ENCODE measurements at places on chromosomes 6 and 20.

DNA sequence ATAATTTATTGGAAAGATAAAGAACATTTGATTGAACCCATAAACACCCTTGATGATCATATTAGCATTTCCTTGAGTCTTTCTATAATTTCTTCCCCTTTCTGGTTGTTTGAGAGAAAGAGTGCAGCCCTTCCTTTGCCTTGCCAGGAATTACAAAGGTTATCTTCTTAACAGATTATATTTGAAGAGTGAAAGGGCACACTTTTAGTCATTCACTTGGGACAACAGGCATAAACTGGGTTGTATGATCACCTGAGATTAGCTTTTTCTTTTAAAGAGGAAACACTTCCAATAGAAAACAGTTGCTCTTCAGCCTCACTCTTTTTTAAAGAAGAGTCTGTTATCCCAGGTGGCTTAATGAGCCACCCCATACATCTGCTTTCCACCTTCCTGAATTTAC lies 295.2 kb downstream of the PHF3 start:
- no peak for DNase-seq

- no peak for DNase-seq
These were observed 27.6 kb upstream of the MRGBP start for GRCh38 chr20:62768551-62769287.

- DNase-seq, result no peak
These were observed 26.1 kb downstream of the SLC52A3 start for GRCh38 chr20:742156-742555.

DNA sequence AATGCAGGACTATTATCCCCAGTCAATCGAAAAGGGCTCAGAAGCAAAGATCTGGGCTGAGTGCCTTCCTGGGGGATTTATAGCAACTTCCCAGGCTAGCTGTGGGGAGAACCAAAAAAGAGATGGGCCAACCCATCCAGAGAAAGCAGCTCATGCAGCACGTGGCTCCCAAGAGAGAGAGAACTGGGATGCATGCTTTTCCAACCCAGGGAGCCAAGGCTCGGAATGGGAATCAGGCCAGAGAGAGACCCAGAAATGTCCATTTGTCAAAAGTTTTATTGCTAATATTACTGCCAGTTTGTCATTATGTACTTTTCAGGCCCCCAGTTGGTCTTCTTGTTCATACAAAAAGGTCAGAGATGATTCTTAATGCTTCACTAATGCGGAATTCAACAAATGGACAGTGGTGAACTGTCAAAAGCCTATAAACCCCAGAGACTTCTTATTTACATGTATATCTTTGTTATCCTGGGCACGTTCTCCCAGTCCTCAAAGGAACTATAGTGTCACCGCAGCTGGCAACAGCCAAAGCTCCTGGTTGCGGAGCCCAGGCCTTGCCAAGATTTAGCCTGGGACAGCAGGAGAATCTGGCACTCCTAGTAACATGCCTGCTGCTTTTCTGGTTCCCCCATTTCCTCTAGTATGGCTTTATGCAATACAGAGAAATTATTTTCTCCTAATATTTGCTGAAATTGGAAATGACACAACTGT lies 139.1 kb upstream of the POU3F2 start:
- no peak for DNase-seq

DNA sequence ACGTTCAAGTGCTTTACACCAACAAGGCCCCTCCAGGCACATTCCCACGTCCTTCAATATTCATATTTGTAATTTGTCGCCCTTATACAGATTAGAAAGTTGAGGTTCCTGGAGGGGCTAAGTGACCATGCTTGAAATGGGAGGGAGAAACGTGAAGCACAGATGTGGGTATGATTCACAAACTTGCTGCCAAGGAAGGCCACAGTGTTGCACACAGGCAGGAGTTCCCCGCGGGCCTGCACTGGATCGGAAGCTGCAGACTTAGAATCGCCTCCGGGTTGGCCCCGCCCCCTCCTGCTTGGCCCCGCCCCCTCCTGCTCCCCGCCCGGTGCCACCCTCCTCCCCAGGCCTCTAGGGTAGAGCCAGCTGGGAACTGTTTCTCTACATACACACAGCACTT lies 58.2 kb upstream of the QKI start:
- peak; percentile 68 for DNase-seq

GRCh38 chr20:1831096-1831495 lies 64.1 kb upstream of the SIRPA start:
- no peak for DNase-seq

Measured in HFF-Myc (cell line).